GM13977 (cell line): ENCODE measurements at places on chromosomes 4 and X.

- no peak for DNase-seq
Measured at GRCh38 chr4:16023776-16024408, 59.9 kb downstream of the PROM1 start.

GRCh38 chrX:46152756-46153155 is 392.5 kb downstream of the ZNF674 start:
- DNase-seq, result no peak

- DNase-seq, result no peak
Measured at GRCh38 chrX:28969126-28969525, 381.9 kb downstream of the IL1RAPL1 start.

- DNase-seq, result no peak
Measured at GRCh38 chr4:38603652-38604051, 60.3 kb upstream of the KLF3 start.

DNA sequence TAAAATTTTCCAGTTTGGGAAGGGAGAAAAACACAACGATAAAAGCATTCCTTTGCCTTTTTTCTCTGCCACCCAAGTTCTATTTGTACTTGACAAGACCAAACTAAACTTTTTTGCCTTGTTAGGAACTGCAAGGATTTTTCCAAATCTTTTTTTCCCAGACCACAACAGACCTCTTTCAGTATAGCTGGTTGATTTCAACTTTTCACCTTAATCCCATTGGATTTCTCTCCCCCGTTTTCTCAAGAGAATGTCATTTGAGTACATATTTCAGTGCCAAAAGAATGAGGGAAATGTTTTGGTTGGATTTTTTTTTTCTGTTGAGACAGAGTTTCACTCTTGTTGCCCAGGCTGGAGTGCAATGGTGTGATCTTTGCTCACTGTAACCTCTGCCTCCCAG is 18.5 kb upstream of the SGMS2 start:
- no peak for DNase-seq
